ENCODE measurements at places on chromosomes 5 and 9.

GRCh38 chr5:65883461-65883860, 42.9 kb upstream of the ERBIN start:
- no peak for DNase-seq

GRCh38 chr9:125008599-125008998, 67.7 kb upstream of the GOLGA1 start:
- DNase-seq: no peak

DNA sequence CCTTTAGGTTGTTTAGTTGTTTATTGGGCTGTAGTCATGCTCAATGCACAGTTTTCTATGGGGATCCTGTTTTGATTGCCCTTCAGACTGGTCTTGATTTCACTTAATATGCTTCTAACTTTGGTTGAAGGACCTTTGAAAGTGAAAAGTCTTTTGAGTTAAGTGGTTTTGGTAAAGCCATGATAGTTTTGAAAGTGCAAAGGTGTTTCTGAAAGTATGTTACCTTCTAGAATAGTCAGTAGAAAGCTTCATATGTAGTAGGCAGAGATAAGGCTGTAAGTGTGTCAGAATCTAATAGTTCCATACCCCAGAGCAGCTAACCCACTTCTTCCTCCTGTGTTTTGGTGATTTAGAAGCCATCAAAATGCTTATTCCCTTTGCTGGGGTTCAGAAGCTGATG, 46.1 kb downstream of the RASGRF2 start:
- no peak for DNase-seq

- no peak for DNase-seq
Measured at GRCh38 chr9:87585123-87585855, 87.6 kb downstream of the DAPK1 start.

DNA sequence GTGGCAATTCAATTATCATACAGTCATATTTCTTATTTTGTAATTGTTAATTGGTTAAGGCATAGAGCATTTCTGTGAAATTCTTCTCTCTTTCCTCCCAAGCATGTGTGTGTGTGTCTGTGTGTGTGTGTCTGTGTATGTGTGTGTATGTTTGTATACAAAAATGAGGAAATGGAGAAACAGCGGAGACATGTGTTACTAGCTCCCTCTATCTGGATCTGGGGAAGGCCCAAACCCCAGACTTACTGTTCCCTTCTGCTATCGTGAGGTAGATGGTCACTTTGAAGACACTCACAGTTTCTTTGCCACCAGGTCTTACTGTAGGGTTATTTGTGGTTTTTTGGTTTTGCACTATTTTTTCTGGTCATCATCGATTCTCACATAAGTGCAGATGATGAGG, 11.4 kb upstream of the C5orf63 start:
- no peak for DNase-seq

- no peak for DNase-seq
Measured at GRCh38 chr9:130308081-130308571, 42.6 kb downstream of the HMCN2 start.

GRCh38 chr5:159179529-159180305, 29.6 kb downstream of the RNF145 start:
- DNase-seq: no peak

DNA sequence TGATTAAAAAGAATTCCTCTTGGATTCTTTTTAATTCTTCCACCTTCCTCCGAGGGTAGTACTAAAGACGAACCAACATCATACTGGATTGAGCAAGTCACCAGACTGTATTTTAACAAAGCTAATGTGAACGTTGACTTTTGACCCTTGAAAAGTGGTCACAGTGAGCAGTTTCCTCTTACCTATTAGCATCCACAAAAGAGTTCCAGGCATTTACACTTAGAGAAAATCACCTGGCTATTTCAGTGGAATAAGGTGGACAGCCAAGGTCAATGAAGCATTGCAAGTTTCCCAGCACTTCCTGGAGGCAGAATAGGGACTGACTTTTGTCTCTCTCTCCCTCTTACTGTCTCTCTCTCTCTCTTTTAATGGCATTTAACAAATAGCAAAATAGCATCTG, 145.1 kb upstream of the DAB2 start:
- DNase-seq: no peak
